ENCODE measurements at places on chromosomes 3 and 15. TPM values are rescaled to one million over a fixed set of nuclear protein-coding genes. Genes with fewer than 3 reads are reported as not detected.

CMTM7 gene
- total RNA-seq = 36.1 TPM

CHST2 gene
- 6.9 TPM for total RNA-seq

GATA2 gene
- total RNA-seq = not detected

GASK1A gene
- total RNA-seq = 0.11 TPM

EFHB gene
- total RNA-seq = 0.69 TPM

ADAMTSL3 gene
- not detected for total RNA-seq

PTPRG gene
- total RNA-seq = not detected

TMEM44 gene
- 4.4 TPM for total RNA-seq

CP gene
- not detected for total RNA-seq

CASR gene
- not detected for total RNA-seq

GRCh38 chr3:194250098-194251002 is 100.8 kb downstream of the CPN2 start:
- no peaks in the 10 kb centered on the region for H3K27me3 ChIP-seq
- no peak overlapping the region for H3K27ac ChIP-seq
- H3K36me3 ChIP-seq = no peaks in the 10 kb centered on the region

- no peak for DNase-seq
- no peak overlapping the region for H3K4me3 ChIP-seq
- H3K27ac ChIP-seq = peak overlapping the region; percentile 35
- H3K4me1 ChIP-seq = peaks cover 27% of the 10 kb centered on the region
- H3K36me3 ChIP-seq = peaks cover 34% of the 10 kb centered on the region
Observed at GRCh38 chr3:14460342-14461005, 58.1 kb downstream of the SLC6A6 start.

GRCh38 chr3:23826382-23827064 is 20.8 kb downstream of the UBE2E1 start:
- peaks cover 58% of the 10 kb centered on the region for H3K4me1 ChIP-seq
- no peaks in the 10 kb centered on the region for H3K27me3 ChIP-seq
- peaks cover 10% of the 10 kb centered on the region for H3K36me3 ChIP-seq
- no peak overlapping the region for H3K27ac ChIP-seq
- no peak for DNase-seq

DNA sequence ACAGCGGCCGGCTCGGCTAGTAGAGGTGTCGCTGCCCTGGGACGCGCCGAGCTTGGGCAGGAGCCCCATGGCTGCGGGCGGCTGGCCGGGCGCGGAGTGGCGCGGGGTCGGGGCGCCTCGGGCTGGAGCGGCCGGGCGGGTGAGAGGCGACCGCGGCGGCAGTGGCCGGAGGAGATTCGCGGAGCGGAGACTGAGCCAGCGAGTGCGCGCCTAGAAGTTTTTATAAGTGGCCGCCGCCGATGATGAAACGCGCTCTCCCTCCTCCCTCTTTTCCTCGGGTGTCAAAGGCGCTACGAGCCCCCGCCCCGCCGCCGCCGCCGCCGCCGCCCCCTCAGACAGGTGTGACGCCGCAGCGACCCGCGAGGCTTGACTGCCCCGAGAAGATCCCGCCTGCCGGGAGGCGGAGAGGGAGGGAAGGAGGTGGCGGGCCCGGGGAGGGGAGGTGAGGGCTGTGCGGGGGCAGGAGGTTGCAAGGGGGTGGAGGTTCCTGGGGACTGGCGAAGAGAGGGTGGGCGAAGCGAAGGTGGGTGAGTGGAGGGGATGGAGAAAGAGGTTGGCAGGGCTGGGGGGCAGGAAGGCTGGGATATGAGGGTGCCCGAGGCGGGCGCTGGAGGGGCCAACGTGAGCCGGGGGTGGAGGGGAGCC is at the start of gene SLCO2A1:
SLCO2A1 (minus strand) TSS at position 192 of the 645 bp plus-strand sequence; CDS start at position 69, 123 bp downstream.
- peaks cover 36% of the 10 kb centered on the region for H3K27me3 ChIP-seq
- H3K27ac ChIP-seq = no peak within 1 kb of the TSS
- peak within 1 kb of the TSS; percentile 66 for H3K4me3 ChIP-seq
- H3K4me1 ChIP-seq = peaks cover 2% of the 10 kb centered on the region

DNA sequence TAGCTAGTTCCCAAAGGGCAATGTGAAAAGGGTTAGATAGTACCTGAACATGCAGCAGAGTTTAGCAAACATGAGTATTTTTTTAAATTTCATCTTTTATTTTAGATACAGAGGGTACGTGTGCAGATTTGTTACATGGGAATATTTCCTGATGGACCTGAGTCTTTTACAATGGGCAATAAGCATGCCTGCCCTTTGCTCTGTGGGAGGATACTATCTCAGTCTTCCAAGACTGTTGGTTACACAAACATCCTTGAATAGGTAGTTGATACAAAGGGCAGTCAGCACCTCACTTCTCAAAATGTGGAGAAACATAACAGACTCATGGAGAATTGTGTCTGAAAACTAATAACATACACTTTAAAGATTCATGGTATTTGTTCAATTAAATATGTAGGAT is 103.3 kb downstream of the GOLIM4 start:
- DNase-seq = no peak
- H3K27me3 ChIP-seq = no peaks in the 10 kb centered on the region
- no peaks in the 10 kb centered on the region for H3K36me3 ChIP-seq
- H3K4me1 ChIP-seq = no peaks in the 10 kb centered on the region
- H3K27ac ChIP-seq = no peak overlapping the region

GRCh38 chr3:71495708-71496472 is 87.6 kb downstream of the FOXP1 start:
- DNase-seq = peak; percentile 59
- peaks cover 82% of the 10 kb centered on the region for H3K4me1 ChIP-seq
- peaks cover 39% of the 10 kb centered on the region for H3K36me3 ChIP-seq
- H3K27me3 ChIP-seq = no peaks in the 10 kb centered on the region

DNA sequence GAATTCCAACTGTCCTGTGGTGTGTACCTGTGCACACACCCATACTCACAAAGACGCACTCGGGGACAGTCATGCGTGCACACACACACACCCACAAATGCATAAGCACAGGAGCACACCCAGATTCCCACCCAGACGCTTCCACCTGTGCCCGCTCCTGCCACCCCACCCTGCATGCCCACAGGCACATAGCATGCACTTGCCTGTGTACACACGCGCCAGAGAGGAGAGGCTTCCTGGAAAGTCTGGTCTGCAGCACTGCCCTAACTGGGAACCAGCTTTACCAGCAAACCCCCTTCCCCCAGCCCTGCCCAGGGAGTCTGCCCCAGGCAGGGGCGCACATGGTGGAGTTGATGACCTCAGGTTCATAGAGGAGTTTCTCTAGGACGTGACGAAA is 246.2 kb downstream of the UACA start:
- no peaks in the 10 kb centered on the region for H3K4me1 ChIP-seq
- DNase-seq = no peak
- no peak overlapping the region for H3K4me3 ChIP-seq
- H3K27ac ChIP-seq = no peak overlapping the region

DNA sequence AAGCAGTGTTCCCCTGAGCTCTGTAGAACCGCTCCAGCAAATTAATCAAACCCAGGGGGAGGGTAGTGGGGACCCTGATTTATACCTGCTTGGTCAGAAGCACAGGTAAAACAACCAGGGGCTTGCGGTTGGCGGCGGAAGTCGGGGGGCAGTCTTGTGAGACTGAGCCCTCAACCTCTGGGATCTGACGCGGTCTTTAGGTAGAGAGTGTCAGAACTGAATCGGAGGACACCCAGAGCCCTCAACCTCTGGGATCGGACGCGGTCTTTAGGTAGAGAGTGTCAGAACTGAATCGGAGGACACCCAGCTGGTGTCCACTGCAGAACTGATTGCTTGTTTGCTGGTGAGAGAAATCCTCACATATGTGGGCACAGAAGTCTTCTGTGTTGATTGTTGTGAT is 12.9 kb upstream of the PAQR5 start:
- no peak overlapping the region for H3K4me3 ChIP-seq
- H3K36me3 ChIP-seq = no peaks in the 10 kb centered on the region
- H3K27me3 ChIP-seq = no peaks in the 10 kb centered on the region
- no peaks in the 10 kb centered on the region for H3K4me1 ChIP-seq
- H3K27ac ChIP-seq = no peak overlapping the region

DNA sequence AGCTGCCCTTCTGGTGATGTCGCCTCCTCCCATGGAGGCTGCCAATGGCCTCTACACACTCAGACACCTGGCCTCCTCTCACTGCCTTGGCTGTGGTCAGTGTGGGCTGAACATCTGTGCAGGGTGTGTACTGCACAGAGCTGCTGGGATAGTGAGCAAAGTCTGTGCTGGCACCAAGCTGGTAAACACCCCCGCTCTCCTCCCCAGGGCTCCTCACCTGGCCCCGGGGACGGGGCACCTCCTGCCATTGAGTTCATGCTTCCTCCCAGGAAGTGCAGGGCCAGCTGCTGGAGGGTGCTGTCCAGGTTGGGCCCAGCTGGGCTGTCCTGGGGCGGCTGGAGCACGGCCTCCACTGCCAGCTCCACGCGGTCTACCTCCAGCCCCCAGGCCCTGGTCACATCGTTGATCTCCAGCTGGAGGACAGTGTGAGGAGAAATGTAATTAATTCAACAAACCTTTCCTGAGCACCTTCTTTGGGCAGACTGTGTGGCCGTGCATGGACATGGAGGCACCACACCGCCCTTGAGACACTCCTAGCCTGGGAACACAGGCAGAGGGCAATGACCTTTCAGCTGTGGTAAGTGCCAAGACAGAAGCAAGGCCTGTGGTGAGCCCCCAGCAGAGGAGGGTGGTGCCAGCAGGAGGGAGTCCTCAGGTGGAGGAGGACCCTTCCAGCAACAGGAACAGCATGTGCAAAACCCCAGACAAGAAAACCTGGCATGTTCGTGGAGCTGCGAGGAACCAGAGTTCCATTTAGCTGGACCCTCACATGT is 6.8 kb downstream of the STOML1 start:
- no peaks in the 10 kb centered on the region for H3K27me3 ChIP-seq
- H3K4me3 ChIP-seq = no peak overlapping the region
- DNase-seq = no peak
- peaks cover 8% of the 10 kb centered on the region for H3K36me3 ChIP-seq
- peak overlapping the region; percentile 35 for H3K27ac ChIP-seq
- H3K4me1 ChIP-seq = peaks cover 31% of the 10 kb centered on the region

GRCh38 chr3:175737646-175738572 is 878.8 kb downstream of the NAALADL2 start:
- no peak overlapping the region for H3K4me3 ChIP-seq
- no peaks in the 10 kb centered on the region for H3K4me1 ChIP-seq
- no peaks in the 10 kb centered on the region for H3K27me3 ChIP-seq

GRCh38 chr3:12318758-12319621 is 30.1 kb downstream of the PPARG start:
- no peaks in the 10 kb centered on the region for H3K36me3 ChIP-seq
- no peak for DNase-seq
- peaks cover 3% of the 10 kb centered on the region for H3K4me1 ChIP-seq
- no peak overlapping the region for H3K27ac ChIP-seq
- H3K27me3 ChIP-seq = peaks cover 22% of the 10 kb centered on the region

DNA sequence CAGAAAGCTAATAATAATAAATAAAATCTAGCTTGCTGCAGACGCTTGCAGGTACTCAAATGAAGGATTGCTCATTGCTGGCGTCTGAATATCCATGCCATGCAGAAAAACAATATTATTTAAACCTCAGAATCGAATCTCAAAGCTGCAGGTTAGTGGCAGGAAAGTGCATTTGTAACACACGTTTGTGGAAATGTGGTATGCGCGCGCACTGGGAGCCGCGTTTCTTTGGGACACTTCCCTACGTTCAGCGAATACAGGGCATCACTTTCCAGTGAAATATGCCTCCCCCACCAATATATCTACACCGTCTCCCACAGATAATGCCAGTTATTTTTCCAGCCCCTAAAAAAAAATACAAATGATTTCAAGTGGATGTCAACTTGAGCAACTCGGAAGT is 37.1 kb downstream of the ZIC4 start:
- no peak overlapping the region for H3K27ac ChIP-seq
- H3K27me3 ChIP-seq = peaks cover 65% of the 10 kb centered on the region
- H3K4me3 ChIP-seq = no peak overlapping the region
- H3K36me3 ChIP-seq = no peaks in the 10 kb centered on the region

GRCh38 chr3:14847613-14848541 is 29.1 kb downstream of the FGD5 start:
- H3K27me3 ChIP-seq = peaks cover 3% of the 10 kb centered on the region
- H3K4me1 ChIP-seq = peaks cover 3% of the 10 kb centered on the region
- no peak overlapping the region for H3K27ac ChIP-seq
- H3K36me3 ChIP-seq = no peaks in the 10 kb centered on the region

- no peaks in the 10 kb centered on the region for H3K4me1 ChIP-seq
- H3K27ac ChIP-seq = no peak overlapping the region
- DNase-seq = no peak
- H3K27me3 ChIP-seq = no peaks in the 10 kb centered on the region
- no peak overlapping the region for H3K4me3 ChIP-seq
Observed at GRCh38 chr3:132615881-132616280, 18.8 kb downstream of the ACKR4 start.

DNA sequence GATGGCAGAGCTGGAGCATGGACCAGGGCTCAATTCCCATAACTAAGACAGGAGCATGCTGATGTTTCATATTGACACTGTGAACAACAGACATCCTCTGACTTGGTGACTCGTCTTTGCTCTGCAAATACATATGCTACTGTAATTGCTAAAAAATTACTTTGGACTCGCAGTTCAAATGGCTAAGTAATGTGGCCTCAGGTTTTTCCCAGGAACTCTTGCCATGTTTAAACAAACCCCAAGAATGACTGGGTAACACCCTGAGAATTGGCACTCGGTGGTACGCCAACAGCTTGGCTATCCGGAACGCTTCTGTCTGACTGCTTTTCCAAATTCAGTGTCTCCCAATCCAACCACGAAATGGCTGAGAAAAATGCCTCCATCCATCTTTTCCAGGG is 456.7 kb upstream of the THBS1 start:
- no peak for DNase-seq
- H3K4me3 ChIP-seq = no peak overlapping the region
- peaks cover 16% of the 10 kb centered on the region for H3K4me1 ChIP-seq
- no peak overlapping the region for H3K27ac ChIP-seq

GRCh38 chr3:13709706-13710105 is 160.8 kb downstream of the FBLN2 start:
- H3K36me3 ChIP-seq = peaks cover 2% of the 10 kb centered on the region
- no peak for DNase-seq
- H3K4me3 ChIP-seq = no peak overlapping the region
- peaks cover 14% of the 10 kb centered on the region for H3K27me3 ChIP-seq

- no peak overlapping the region for H3K4me3 ChIP-seq
- peaks cover 12% of the 10 kb centered on the region for H3K4me1 ChIP-seq
- H3K27ac ChIP-seq = no peak overlapping the region
- peaks cover 8% of the 10 kb centered on the region for H3K36me3 ChIP-seq
Observed at GRCh38 chr3:11513817-11514135, 129.9 kb downstream of the VGLL4 start.

DNA sequence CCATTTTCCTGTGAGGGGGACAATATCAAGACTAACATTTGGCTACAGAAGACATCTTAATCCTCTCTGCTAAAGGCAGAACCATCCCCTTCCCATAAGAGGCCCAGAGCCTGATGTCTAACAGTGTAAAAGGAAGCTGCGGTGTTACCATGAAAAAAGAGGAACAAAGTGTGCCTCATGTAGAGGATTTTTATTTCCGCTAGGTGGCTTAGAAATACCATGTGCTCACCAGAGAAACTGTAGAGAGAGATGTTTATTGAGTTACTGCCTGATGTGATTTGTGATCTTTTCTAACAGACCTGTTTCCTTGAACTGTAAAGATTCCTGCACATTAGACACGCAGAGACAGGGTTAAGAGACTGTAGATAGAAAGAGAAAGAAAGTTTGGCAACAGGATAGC is 22.0 kb downstream of the OR5H15 start:
- H3K27ac ChIP-seq = no peak overlapping the region
- no peaks in the 10 kb centered on the region for H3K36me3 ChIP-seq
- peaks cover 2% of the 10 kb centered on the region for H3K27me3 ChIP-seq
- no peak for DNase-seq
- H3K4me1 ChIP-seq = peaks cover 3% of the 10 kb centered on the region
- no peak overlapping the region for H3K4me3 ChIP-seq

GRCh38 chr3:131608741-131609140 is 106.0 kb upstream of the MRPL3 start:
- DNase-seq = no peak
- no peak overlapping the region for H3K27ac ChIP-seq
- no peaks in the 10 kb centered on the region for H3K36me3 ChIP-seq
- H3K4me3 ChIP-seq = no peak overlapping the region
- H3K4me1 ChIP-seq = no peaks in the 10 kb centered on the region
